ENCODE measurements at places on chromosomes 4 and X.

GRCh38 chr4:55256787-55257186 is 89.3 kb upstream of the SRD5A3 start:
- no peak for DNase-seq

GRCh38 chr4:4852591-4853362 is 6.7 kb upstream of the MSX1 start:
- DNase-seq = no peak

GRCh38 chr4:31998807-31999206 is 1278.6 kb downstream of the PCDH7 start:
- DNase-seq = no peak

GRCh38 chrX:153882086-153882498 is 3.9 kb downstream of the L1CAM start:
- DNase-seq = no peak

GRCh38 chr4:1405636-1406393 is 427 bp downstream of the NKX1-1 start:
- no peak for DNase-seq

DNA sequence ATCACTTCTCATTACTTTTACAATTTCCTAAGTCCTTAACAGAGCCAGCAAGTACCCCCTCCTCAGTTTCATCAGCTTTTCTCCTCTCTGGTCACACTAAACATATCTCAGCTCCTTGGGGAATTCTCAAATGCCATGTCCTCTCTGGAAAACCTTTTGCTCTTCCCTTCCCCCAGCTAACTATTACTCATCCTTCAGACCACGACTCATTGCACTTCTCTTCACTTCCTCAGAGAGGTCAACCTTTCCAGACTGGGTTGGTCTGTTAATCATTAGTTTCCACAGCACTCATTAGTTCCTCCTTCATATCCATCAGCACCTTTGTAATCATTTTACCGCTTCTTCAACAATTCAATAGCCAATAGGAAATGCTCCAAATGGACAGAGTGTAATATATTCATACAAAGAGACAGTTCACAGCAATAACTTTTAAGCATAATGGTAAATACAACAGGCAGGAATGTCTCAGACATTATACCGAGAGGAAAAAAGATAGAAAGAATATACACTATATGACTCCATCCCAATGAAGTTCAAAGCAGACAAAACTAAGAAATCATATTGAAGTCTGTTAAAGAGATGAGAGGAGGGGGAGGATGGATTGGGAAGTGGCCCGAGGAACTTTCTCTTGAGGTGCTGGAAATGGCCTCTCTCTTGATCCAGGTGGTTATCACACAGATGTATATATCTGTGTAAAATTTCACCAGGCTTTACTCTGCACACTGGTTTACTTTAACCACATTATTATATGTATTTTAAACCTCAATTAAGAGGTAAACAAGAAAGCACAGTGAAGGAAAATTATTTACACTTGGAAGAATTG is 39.6 kb downstream of the DDX60L start:
- DNase-seq = no peak

DNA sequence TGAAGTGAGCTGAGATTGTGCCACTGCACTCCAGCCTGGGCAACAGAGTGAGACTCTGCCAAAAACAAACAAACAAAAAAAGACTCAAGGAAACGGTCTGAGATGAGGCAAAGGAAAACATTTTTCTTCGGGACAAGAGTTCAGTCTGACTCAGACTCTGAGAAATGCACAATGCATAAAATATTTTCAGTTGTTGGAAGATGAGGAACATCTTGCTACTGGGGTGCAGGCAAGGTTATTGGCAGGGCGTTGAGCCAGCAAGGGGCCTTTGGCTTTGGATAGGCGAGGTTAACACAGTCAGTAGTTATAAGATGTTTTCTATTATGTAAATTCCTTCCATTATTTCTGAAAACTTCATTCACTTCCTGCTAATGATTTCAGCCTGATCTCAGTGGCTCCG is 96.1 kb upstream of the VCX start:
- no peak for DNase-seq

DNA sequence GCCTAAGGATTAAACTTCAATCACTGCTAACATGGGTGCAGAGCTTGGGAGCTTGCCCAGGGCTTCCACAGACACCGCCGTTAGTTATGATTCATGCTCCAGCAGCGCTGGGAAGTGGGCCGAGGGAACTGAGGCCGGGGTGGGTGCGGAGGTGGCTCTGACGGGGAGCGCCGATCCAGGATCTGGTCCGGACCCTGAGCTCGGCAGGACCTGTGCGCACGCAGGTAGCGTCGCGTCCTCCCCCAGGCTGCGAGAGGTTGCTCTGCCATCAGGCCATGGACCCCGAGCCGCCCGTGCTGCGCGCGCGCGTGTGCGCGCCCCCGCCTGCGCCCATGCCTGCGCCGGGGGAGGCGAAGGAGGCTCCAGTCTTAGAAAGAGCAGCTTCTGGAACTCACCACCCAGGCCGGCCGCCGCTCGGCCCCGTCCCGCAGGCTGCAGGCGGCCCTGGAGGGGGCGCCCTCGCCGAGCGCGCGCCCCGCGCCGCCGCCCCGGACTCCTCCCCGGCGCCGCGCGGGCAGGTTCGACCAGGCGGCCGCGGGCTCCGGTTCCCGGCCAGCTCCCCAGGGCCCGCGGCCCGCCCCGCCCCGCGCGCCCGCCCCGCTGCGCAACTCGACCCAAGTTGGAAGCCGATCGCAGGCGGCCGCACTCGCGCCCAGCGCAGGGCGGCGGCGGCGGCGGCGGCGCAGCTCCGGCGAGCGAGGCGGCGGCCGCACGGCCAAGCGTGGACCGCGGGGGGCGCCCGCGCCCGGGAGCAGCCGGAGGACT is 732 bp upstream of the ADRA2C start:
- DNase-seq = no peak

- no peak for DNase-seq
Measured at GRCh38 chr4:144648042-144648441, 2.1 kb downstream of the HHIP start.

GRCh38 chr4:55077577-55077976 is 47.8 kb downstream of the KDR start:
- no peak for DNase-seq

- no peak for DNase-seq
Measured at GRCh38 chr4:74330295-74330750, 22.1 kb downstream of the EPGN start.
